ENCODE measurements at places on chromosomes 4 and X.

- DNase-seq = no peak
Observed at GRCh38 chr4:146146918-146147317, 28.6 kb upstream of the LSM6 start.

GRCh38 chr4:13992975-13993520 lies 365.5 kb upstream of the BOD1L1 start:
- DNase-seq = no peak

DNA sequence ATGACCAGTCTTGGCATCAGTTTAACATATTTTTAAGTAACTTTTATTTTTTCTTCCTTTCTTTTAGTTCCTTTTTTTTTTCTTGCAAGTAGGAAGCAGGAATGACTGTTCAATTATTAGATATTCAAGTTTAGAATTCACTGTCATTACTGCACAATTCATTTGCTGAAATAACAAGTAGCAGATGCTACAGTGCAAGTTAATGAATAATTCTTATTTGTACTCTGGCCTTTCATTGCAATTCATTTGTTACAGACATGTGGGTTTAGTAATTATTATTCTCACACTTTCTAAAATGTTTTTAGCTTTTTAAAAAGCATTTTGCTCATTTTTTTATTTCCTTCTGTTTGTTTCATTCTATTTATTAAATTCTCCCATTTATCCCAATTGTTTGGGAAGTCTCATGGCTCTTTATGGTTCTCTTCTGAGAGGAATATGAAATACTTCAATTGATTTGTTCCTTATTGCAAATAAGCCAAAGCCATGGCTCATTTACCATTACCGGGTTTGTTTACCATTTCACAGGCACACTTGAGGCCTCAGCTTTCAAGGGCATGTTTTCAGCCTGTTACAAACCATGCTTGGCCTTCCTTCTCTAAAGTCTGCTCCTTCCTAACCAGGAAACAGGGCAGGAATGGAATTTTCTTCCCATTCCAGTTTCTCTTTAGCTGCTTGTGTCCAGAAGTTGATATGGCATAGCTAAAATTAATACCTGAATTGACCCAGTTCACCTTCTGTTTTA lies 4.6 kb upstream of the DCAF4L1 start:
- no peak for DNase-seq

GRCh38 chr4:182142176-182143085 lies 100.8 kb upstream of the TENM3 start:
- DNase-seq = peak; percentile 8

DNA sequence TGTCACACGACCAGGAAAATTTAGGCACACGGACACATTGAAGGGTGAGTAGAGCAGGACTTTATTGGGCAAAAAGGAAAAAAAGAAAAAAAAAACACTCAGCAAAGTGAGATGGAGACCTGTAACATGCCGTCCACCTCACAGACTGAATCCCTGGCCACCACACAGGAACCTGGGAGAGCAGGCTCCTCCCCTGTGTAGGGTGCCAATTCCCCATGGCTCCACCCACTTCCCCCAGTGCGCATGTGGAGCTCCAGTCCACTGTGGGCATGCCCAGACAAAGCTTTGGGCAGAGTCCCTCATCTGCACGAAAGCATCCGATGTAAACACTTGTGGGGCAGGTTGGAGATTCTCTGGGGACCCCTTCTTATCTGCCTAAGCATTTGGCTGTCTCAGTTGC lies 23.6 kb upstream of the CBR4 start:
- no peak for DNase-seq

- DNase-seq = no peak
Observed at GRCh38 chr4:79497001-79497400, 89.0 kb upstream of the GK2 start.

GRCh38 chr4:116878280-116878679 lies 207.1 kb downstream of the TRAM1L1 start:
- DNase-seq = no peak

GRCh38 chrX:18173494-18174180 lies 47.0 kb downstream of the BEND2 start:
- DNase-seq = peak; percentile 2

DNA sequence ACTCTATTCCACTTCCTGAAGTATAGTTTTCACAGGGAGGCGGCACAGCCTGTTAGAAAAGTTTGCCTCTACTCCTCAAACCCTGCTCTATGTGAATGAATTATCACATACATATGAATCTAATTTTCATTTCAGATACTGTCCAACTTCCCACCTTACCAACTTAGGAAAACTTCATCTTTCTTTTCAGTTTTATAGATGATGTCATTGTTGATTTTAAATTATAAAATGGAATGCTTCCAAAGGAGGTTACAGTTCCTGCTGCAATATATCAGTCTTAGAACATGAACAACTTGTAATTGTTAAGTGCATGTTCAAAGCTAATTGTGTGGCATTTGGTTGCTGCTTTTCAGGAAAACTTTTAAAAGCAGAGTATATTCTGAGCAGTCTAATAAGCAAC lies 92.4 kb downstream of the NEUROG2 start:
- no peak for DNase-seq

- no peak for DNase-seq
Observed at GRCh38 chr4:45100956-45101818, 374.8 kb upstream of the GNPDA2 start.

GRCh38 chrX:130075777-130076176 lies 34.5 kb downstream of the ELF4 start:
- no peak for DNase-seq

- DNase-seq = no peak
Observed at GRCh38 chrX:16060252-16060651, 63.1 kb upstream of the GRPR start.

DNA sequence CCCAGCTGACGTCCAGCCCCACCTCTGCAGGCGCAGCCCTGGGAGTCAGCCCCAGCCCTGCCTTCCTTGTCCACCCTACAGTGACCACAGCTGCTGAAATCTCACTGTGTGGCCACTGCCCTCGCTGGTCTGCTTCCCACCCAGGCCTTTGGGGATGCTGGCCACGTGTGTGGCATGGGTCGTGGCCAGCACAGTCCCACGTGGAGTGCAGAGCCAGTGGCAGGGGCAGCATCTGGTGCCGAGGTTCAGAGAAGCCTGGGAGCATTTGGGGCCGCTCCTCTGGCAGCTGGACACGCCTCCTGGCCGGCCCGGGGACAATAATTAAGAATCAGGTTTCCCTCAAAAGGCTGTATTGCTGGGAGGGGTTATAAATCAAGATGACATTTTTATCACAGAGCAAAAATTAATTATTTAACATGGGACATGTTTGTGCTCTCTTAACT lies 92.1 kb downstream of the HMX1 start:
- DNase-seq = no peak

DNA sequence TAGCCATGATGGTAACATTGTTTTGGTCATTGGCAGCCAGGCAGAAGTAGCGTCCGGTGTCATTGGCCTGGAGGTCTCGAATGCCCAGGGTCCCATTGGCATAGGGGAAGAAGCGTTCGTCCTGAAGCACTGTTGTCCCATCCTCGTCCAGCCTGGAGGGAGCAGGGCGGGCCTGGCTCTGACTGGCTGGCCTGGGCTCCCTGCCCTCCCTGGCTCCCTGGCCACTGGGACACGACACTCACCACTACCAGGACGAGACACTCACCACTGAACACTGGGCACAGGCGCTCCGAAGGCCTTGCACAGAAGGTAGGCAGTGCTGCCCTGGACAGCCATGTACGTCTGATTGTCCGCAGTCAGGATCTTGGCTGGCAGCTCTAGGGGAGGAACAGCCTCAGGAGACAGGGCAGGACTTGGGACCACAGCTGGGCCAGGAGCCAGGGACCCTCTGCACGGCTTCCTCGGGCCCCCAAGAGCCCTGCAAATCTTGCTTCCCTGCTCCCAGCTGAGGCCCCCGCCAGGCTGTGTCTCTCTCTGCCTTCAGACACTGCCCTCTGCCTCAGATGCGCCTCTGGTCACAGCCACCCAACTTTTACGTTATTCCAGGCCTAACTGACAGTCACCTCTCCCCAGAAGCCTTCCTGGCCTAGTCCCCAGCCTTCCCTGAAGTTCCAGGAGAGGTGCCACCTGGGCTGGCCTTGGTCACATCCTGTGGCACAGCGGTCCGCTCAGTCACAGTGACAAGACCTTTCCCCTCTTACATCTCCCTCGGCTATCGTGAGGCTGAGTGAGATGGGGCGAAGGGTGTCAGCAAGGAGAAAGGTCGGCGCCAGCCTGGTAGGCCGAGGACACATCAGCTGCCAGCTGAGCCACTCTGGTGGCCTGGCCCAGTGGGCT lies 17.1 kb downstream of the L1CAM start:
- DNase-seq = no peak

- DNase-seq = no peak
Observed at GRCh38 chrX:21493226-21493830, 119.1 kb downstream of the CNKSR2 start.

DNA sequence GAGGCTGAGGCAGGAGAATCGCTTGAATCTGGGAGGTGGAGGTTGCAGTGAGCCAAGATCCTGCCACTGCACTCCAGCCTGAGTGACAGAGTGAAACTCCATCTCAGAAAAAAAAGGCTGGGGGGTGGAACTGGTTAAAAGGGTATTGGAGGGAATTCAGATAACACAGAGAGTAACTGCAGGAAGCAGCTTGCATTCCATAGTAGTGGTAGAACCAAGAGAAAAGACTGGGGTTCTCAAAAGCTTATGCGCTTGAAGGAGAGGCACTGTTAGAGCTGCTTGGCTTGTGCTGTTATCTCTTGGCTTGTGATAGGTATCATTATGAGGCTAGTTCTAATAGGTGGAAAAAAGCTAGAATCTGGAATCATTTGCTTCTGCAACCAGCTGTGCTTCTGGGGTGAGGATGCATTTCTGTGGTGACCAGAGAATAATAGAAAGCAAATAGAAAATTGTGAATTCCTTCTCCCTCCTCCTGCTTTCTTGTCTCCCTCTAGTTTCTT lies 91.2 kb upstream of the ELOVL6 start:
- DNase-seq = no peak

DNA sequence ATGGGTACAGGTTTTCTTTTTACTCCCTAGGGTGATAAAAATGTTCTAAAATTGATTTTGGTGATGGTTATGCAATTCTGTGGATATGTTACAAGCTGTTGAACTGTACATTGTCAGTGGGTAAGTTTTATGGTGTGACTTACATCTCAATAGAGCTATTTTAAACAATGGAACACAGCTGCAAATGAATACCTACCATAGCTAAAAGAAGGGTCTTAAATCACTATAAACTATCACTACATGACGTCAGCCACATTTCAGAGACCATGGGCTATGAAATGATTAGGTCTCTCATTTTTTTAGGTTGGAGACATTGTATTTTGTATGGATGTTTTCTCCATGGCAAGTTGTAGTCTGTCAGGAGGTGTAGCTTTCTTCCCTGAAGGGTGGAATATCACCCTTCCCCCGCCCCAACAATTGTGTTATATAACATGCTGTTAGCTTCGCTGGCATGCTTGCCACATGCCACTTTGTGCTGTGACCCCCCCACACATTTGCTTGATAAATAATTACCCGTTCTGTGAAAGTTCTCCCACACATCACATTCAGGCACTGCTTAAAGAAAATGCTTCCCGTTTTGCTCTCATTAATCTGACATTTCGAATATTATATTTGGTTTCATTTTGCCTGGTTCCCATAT lies 159.7 kb downstream of the ARHGAP10 start:
- DNase-seq = no peak
